ENCODE measurements at places on chromosomes 4 and X. TPM values are rescaled to one million over a fixed set of nuclear protein-coding genes. Genes with fewer than 3 reads are reported as not detected.
A peak's percentile ranks its signal among the peaks of the same experiment; 100 is the strongest.

- peak; percentile 80 for ATAC-seq
Observed at GRCh38 chr4:103076747-103077347, at the start of gene SLC9B2. SLC9B2 (minus strand) TSS chr4:103076761; CDS start chr4:103067550, 9,211 bp downstream.

DNA sequence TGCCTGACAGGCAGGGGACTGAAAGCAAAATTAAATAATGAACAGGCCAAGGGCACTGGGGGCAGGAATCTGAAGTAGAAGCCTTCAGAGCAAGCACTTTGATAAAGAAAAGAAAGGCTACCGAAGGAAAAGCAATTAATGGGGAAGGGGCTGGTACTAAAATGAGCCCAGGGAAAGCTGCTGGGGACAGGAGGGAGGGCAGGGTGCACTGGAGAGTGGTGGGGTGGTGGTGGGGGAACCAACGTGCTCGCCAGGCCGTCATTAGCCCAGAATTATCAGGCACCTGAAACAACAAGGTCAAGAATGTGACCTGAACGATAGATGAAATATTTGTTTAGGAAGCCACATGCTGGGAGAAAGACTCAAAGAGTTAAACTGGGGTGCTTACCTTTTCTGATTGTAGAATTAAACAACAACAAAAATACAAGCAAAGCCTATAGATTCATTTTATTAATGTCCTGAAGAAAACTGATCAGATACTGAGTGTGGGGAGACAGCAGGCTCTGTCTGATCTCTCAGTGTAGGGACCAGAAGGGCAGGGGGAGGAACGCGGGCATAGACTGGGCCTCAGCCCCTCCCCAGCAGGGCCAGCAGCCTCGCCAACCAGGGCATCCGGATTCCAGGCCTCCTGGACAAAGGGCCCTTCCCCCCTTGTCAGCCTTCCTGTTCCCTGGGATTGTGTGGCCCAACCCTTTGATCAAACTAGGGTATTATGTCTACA is 239.7 kb upstream of the KLF3 start:
- no peak for ATAC-seq

Gene CA5B
- 45.9 TPM for total RNA-seq

GRCh38 chrX:153884136-153884535 is 1.8 kb downstream of the L1CAM start:
- no peak for ATAC-seq

Gene GPR143
- total RNA-seq: not detected

- no peak for ATAC-seq
Observed at GRCh38 chr4:133887723-133888122, 313.9 kb downstream of the PABPC4L start.

- no peak for ATAC-seq
Observed at GRCh38 chrX:118056870-118057269, 59.7 kb downstream of the KLHL13 start.

GRCh38 chr4:21765810-21766407 is 182.7 kb downstream of the KCNIP4 start:
- no peak for ATAC-seq

Gene FSTL5
- not detected for total RNA-seq

DNA sequence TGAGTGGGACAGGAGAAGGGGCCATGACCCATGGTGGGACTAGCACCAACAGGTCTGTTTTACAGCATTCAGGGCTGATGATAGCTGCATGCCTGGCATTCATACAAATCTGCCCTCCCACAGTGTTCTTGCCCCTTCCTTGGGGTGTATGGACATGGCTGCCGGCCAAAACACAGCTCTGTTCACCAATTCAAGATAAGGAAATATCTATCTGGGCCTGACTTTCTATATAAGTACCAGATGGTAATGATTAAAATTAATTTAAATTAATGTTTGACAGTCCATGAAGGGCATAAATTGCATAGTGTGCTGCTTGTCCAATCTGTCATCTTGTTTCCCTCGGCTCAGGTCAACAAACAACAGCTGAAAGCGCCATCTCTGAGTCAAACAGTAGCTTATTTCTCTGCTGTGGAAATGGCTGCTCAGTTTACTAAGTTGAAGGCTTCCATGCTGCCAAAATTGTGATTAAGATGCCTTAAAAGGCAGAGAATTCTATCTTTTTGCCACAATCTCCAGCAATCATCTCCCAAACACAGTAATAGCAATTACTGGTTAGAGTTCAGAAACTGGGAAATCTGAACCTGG is 67.0 kb upstream of the TSPAN7 start:
- no peak for ATAC-seq

Data from activated T-helper 17 cell treated with anti-CD3 and anti-CD28 coated beads, Interleukin-2, amount 50 U/mL, for 72 hours (primary cell).